ENCODE measurements at places on chromosomes 4 and X. TPM values are rescaled to one million over a fixed set of nuclear protein-coding genes. Genes with fewer than 3 reads are reported as not detected.

VSIG1 gene
- 5.4 TPM for polyA plus RNA-seq

FAM47A gene
- polyA plus RNA-seq, result not detected

FAT4 gene
- not detected for polyA plus RNA-seq

MBNL3 gene
- 17.3 TPM for polyA plus RNA-seq

DNA sequence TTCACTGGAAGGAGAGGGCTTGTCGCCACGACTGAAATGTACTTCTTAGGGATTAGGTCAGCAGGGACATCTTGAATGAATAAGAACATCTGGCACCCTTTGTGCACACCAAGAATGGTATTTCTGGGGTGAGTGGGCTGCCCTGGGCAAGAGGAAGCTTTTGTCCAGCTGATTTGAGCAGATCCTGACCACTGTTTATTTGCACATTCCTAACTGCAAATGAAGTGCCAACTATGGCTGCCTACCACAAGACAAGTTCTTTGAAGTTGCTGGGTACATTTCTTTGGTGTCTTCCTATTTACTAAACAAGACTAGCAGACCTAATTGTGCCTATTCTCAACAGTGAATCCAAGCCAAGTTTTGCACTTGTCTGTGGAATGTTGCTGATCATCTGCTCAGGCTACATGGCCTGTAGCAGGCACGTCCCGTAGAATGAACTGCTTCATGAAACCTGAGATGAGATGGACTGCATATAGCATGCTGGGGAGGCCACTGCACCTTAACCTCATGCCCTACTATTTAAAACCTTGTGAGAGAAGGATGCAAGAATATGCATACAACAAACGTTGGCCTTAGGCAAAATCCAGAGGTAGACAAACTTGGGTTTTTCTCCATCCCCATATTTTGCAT, 45.0 kb downstream of the PIR start:
- no peak for DNase-seq

DNA sequence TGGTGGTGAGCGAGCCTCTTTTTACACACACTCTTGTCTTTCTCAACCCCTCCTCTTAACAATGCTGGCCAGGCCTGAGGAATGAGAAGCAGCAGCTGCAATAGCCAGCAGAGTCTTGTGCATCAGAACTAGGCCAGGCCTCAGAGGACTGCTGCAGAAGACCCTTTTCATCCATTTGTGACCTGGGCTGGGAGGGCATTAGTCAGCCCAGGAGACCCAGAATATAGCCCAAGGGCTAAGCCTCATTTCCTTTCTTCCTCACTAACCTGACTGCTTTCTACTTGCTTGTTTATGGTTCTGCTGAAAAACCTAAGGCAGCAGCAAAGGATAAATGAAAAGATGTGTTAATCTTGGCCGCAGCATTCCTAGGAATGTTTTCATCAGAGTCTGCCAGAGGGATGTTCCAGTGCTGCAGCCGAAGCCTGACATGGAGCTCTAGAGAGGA, 254.7 kb upstream of the AR start:
- no peak for DNase-seq

DNA sequence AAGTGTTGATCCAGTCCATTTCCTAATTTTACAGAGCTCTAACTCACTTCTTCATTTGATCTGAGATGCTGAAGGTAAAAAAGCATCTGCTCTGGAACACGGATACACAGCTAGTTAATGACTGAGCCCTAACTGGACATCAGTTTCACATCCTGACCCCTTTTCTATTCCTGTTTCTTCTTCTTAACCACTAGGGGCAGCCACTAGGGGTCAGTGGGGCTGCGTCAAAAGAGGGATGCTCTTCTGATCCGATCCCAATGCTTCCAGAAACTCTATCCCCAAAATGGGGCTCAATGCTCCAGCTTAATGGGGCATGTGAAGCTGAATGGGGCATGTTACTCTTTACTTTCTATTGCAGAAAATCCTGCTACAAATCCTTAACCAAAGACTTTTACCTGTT, 33.4 kb upstream of the PHKA2 start:
- DNase-seq, result no peak

DNA sequence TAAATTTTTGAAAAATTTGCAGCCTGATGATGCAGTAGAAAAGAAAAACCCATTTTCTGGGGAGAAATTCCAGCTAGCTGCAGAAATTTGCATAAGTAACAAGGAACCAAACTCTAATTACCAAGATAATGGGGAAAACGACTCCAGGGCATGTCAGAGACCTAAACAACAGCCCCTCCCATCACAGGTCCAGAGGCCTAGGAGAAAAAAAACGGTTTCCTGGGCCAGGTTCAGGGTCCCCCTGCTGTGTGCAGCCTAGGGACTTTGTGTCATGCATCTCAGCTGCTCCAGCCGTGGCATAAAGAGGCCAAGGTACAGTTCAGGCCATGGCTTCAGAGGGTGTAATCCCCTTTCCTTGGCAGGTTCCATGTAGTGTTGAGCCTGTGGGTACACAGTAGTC, 733.7 kb upstream of the CT83 start:
- no peak for DNase-seq

DNA sequence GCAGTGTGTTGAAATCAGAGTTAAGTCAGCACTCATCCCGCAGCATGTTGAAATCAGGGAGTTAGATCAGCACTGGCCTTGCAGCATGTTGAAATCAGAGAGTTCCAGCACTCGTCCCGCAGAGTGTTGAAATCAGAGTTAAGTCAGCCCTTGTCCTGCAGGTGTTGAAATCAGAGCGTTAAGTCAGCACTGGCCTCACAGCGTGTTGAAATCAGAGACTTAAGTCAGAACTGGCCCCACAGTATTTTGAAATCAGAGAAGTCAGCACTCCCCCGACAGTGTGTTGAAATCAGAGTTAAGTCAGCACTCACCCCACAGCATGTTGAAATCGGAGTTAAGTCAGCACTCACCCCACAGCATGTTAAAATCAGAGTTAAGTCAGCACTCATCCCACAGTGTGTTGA, 10.9 kb upstream of the UVSSA start:
- no peak for DNase-seq

DNA sequence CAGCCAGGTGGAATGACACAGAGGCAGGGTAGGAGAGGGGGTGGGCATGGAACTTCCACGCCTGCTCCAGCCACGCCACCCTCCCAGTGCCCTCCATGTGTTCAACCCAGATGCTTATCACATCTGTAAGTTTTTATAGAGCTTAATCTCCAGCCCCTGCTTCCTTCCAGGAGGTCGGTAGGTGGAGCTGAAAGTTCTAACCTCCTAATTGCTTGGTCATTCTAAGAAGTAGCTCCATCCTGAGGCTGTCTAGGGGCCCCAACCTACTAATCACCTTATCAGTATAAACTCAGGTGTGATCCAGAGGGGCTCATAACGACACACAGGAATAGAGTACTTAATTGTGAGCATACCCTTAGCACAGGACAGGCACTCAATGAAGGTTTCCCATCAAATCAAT, 18.3 kb downstream of the QDPR start:
- no peak for DNase-seq

DNA sequence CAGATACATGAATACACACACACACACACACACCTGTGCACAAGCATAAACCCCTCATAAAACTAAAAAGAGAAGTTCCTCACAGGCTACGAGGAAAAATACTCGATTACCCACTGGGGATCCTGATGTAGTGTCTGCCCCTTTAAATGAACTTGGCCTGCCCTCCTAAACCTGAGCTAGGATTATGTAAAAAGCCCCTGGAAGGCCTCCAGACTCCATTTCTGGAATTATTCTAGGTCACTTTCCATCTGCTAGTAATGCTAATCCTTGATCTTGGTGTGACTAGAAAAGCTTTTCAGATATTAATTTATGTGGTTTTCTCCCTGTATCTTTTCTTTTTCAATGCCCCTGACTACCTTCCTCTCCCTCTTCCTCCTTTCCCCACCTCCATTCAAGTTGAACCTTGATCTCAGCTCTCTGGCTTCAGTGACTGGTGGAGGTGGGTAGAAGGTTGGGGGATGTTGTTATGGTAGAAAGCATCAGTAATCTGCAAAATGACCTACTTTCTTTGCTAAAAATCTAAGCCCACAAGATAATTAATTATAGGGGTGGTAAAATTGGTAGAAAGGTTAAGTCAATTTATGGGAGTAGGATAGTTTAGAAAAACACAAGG, 25.5 kb upstream of the ZNF330 start:
- no peak for DNase-seq

DNA sequence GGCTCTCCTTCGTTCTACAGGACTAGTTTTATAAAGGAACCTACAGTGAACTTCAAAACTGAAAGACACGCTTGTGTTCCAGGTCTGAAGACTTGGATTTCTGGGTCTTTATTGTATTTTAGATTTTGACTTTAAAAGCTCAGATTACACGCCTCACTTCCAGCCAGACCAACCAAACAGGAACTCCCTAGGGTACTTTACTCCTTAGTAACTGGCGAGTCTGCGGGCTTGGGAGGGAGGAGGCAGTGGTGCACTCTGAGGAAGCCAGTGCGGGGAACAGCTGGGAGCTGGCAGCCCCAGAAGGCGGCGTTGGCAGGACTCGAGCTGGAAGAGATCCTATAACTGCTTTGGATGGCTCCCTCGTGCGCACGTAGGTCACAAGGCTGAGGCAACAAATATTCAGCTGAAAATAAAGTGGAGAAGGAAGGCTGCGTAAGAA, 391 bp upstream of the PHKA1 start:
- no peak for DNase-seq

DNA sequence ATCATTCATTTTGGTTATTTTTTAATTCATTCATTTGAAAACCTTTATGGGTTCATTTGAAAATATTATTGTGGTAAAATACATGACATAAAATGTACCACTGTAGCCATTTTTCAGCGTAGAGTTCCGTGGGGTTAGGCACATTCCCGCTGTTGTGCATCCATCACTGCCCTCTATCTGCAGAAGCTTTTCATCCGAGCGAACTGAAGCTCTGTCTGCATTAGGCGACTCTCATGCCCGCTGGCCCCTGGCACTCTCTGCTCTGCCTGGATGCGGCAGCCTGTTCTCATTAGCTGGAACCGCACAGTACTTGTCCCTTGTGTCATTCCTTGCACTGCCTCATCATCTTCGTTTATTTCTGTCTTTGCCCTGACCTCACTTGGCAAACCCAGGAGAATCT, 17.5 kb downstream of the CFAP99 start:
- DNase-seq, result no peak

DNA sequence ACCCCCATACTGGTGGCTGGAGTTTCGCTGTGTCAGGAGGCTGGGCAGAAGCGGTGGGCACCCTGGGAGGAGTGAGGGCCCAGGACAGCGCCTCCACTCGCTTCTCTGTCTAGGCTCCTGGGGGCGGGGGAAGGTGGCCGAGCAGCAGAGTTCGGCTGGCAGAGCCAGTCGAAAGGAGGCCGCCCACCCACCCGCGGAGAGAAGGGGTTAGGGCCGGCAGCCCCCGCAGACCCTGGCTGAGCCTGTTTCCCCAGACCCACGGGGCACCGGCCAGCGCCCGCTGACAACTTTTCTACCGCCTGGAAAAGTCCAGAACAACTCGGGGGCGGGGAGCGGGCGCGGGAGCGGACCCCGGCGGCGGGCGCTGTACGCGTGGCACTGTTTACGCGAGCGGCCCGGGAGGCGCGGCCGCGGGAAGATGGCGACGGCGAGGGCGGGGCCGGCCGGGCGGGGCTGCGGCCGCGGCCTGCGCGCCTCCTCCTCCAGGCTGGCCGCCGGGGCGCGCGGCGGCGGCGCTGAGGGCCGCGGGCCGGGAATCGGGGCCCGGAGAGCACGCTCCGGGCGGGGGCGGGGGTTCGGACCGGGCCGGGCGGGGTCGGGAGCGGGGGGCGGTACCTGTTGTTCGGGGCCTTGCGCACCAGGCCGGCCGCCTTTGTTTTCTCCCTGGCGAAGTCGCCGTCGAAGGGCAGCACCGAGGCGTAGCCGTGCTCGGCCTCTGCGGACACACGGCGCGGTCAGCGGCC, 628 bp downstream of the MXD4 start:
- DNase-seq, result no peak

- DNase-seq, result no peak
Measured at GRCh38 chr4:93776386-93777080, 52.0 kb upstream of the ATOH1 start.

Measured in B cell (primary cell).